ENCODE measurements at places on chromosomes 6 and 20.

DNA sequence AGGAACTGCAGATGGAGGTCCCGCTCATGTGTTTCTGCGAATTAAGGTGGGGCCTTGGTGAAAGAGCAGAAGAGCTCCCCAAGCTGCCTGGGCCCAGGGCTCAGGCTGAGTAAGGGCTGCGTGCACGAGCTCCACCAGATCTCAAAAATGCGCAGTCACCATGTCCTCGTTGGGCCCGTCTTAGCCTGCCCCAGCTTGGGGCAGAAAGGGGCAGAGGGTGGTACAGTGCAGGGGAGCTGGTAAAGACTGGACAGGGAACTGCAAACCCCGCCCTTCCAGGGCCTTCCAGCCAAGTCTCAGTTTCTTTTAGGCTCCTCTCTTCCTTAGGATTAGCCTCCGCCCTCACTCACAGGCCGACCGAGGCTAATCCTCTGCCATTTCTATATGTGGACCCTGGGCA is 101.6 kb downstream of the FOXF2 start:
- no peak for DNase-seq

- no peak for DNase-seq
Observed at GRCh38 chr6:85764844-85765243, 122.2 kb upstream of the SYNCRIP start.

DNA sequence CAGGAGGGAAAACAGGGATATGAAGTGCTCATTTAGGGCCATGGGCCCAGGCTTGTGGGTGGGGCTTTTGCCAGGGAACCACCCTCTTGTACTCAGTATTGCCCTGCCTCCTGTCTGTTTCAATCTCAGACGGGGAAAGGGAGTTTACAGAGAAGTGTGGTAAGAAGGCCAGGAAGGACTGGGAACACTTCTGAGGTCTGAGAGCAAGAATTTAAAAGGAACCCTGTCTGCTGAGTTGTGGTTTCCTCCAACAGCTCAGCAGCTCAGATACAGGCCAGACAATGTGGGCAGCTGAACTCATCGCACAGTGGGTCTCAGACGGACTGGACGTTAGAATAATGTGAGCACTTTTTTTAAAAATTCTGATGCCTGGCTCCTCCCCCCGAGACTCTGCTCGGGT is 354.1 kb upstream of the ARID1B start:
- DNase-seq: no peak

DNA sequence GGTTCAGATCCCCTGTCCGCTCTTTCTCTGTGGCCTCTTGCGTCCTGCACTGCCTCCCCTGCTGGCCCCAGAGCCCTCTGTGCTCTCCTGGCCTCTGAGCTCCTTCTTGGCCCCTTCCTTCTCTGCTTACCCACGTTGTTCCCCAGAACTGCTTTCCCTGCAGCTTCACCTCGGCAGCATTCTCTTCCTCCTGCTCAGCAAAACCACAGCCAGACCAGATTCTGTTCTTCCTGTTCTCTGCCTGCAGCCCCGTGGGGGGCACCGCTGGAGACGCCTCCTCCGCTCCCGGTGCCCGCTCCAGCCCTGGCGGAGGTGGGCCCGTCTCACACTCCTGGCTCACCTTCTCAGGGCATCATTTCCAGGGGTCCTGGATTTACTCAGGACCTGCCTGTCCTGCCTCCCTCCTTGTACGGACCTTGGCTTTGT is 59.7 kb downstream of the TCP11 start:
- no peak for DNase-seq

GRCh38 chr6:148429423-148429822 is 86.8 kb downstream of the SASH1 start:
- DNase-seq: no peak

GRCh38 chr6:111743862-111744692 is 129.2 kb downstream of the FYN start:
- DNase-seq: no peak

DNA sequence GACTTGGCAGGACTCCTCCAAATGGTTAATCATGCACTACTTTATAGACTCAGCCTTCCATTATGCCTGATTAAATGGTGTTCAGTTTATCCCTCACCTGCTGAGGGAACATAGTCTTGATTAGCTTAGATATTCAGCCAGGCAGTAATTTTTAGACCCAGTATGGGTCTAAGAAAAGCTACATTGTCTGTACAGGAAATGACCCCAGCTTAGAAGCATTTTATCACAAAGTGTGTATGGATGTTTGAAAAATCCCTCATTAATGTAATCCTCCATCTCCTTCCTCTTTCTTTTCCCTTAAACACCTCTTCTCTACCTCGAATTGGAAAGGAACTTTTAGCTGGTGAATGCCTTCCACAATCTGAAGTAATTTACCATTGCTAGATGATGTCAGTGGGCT is 252.2 kb upstream of the BMP2 start:
- no peak for DNase-seq

GRCh38 chr20:8454137-8454712 is 322.2 kb downstream of the PLCB1 start:
- DNase-seq: no peak

DNA sequence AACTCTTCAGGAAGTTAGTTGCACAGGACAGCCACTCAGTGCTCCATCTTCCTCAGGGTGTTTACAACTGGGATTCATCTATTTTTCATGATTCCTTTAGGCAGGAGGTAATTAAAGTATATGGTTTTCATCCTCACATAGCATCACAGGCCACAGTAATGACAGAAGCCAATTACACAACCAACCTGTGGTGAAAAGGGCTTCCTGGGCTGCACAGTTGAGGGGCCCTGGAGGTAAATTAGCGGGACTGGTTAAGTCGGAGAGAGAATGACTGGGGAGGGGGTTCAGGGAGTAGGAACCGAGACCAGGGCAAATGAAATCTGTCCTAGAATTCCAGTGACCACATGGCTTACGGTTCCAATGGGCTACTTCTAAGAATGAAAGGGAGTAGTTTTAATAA is 37.0 kb downstream of the BAK1 start:
- DNase-seq: no peak

DNA sequence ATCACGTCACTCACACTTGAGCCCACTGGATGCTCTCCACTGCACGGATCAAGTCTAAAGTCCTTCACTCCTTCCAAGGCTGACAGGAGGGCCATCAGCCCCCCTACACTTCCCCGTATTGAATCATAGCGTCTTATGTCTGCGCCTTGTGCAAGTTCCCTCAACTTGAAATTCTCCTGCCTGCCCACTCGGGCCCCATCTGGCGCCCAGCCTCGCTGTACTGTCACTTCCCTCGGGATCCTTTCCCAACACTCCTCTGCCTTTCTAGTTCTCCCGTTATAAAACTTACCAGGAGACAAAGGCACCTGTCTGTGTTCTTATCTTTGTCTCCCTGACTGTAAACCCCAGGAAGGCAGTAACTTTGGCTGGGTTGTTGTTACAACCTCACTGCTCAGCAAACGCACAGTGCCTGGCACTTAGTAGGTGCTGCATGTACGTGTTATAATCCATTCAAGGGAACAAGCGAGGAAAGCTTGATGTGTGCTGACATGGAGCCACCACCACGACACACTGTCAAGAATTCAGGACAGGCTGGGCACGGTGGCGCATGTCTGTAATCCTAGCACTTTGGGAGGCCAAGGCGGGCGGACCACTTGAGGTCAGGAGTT is 33.8 kb upstream of the ZFAND3 start:
- no peak for DNase-seq

DNA sequence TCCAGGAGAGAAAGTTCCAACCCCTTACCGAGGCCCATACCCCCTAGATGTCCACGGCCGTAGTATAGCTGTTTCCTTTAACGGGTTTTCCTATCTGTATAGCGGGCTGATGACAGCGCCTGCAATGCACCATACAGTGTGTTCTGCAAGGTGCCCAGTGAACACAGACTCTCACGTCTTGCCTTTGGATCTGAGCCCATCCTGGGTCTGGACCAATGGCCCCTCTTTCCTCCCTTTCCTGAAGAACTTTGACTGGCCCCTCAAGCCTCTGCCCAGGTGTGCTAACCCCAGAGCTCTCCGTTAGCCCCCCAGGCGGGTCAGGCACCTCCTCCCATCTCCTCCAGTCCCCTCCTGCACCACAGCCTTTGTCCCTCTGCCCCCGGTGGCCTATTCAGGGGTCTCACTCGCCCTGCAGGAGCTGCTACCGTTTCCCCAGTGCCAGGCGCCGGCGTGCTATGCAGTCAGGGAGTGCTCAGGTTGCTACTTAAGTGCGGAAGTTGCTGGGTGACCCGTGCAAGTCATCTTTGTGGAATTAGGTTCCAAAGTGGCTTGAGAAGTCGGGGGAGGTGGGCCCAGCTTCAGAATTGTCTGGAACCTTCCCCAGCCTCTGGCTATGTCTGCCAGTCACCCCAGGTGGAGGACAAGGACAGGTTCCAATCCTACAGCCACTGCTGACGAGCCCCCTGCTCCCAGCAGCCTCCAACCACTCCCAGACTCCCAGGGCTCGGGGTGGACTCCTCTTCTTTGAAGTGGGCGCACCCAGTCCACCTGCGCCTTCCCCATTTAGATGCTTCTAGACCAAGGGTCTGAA is 35.0 kb upstream of the ZBP1 start:
- no peak for DNase-seq

DNA sequence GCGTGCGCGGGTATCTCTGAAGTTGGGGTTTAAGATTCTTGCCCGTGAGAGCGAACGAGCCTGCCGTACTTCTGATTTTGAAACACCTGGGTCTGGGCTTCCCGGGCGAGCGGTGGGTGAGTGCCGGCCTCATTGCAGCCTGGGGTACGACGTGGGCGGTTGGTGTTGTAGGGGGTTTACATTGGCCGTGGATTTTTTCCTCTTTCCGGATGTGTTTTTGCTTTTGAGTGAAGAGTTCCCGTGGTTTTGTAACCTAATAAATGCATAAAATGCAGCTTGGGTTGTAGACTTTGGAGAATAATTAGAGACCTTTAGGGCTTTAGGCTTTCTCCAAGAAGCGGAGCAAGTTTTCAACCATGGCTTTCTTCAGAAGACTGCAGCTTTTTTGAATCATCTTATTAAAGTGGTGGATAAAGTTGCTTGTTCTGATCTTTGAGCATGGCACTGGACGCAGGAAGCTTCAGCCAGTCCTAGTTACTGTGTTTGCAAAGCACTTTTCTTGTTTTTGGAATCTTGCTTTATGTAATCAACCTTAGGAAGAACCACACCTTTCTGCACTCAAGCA is 314 bp downstream of the FARS2 start:
- no peak for DNase-seq

DNA sequence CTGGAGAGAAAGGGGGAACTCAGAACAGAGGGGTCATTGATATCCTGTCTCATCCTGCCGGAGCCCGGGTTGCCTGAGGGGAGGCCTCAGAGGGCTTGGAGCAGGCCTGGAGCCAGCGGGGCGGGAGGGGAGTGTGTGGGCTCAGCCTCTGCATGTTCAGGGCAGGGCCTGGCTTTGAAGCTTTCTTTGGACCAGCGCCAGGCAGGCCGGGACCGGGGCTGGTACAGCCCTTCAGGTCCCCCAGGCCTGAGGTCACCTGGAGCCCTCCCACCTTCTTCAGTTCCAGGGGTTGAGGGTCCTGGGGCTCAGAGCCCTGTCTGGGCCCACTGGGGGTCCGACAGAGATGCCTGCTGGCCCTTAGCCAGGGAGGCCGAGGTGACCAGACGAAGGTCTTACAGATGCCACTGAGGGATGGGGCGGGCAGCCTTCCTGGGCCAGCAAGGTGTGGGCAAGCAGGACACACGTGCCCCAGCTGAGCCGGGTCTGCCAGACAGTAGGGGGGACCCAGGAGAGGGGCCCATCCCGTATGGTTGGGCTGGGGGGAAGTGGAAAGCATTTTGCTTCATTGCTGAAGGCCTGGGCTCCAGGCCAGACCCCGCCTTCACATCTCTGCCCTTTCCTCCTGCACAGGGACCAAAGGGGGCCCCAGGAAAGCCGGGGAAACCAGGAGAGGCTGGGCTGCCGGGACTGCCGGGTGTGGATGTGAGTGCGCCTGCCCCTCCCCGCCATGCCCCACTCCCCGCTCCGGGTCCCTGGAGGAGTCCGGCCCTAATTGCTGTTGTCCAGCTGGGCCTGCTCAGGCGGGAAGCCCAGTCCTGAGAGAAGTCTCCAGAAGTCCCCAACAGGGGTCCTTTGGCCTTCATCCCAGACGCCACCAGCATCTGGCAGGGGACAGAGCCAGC is 2.0 kb downstream of the COL9A3 start:
- no peak for DNase-seq

- DNase-seq: no peak
Observed at GRCh38 chr6:158781692-158782373, 37.3 kb downstream of the EZR start.

- DNase-seq: no peak
Observed at GRCh38 chr6:153624528-153624927, 414.5 kb upstream of the OPRM1 start.

- DNase-seq: no peak
Observed at GRCh38 chr6:105449756-105450390, 47.0 kb upstream of the PREP start.

GRCh38 chr20:20685635-20686034 is 26.8 kb downstream of the RALGAPA2 start:
- DNase-seq: no peak

- DNase-seq: no peak
Observed at GRCh38 chr20:62598761-62599194, 43.5 kb upstream of the SLCO4A1 start.

DNA sequence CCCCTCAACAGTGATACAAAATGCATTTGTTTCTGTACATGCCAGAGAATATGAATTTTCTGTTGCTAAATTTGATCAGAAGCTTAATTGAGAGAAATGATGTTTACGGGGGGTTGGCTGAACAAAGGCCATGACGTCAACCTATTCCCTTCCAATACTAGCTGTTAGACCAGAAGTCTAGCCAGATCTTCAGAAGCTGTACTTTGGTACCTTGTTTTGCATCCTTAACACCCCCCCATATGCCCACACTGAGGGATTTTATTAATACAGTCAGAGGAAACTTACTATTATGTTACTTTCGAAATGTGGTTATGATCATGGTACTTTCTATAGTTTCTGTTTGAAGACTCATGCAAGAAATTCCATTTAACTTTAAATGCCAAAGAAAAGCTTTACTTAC is 3.1 kb downstream of the NCOA7 start:
- no peak for DNase-seq

DNA sequence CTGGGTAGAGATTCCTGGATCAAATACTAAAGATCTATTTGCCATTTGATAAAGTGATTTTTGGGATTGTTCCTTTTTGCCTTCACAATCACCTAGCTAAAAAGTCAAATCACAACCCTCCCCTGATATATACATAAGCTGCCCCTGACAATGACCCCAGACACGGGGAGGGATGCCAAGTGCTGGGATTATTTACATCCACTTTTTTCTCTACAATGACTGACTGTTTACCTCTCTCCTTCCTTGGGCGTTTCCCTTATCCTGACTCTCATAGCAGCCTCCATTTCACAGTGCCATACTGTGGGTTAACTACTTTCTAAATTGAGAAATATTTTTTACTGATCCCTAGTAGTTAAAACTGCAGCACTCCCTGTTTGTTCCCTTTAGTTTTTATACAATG is 150.8 kb upstream of the TMEM170B start:
- no peak for DNase-seq

- no peak for DNase-seq
Observed at GRCh38 chr6:152170702-152171667, 363.5 kb downstream of the ESR1 start.

DNA sequence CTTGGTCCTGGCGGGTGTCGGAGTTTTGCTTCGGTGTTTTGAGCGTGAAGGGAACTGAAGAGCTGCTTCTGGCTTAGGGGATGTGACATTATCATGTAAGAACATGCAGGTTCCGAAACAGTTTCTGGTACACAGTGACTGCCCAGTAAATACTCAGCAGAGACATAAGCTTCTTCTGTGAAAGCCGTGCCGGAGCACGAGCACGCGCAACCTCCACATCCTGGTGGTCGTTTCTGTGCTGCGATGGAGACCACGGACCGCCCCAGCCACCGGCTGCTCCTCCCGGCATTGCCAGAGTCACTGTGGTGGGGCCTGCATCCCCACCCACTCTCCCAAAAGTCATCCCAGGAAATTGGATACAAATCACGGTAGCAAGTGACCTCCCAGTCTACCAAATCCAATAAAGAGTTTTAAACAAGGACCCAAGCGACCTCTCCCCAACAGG is 18.7 kb downstream of the KIF25 start:
- DNase-seq: no peak
